ENCODE measurements at places on chromosomes 16 and 17. TPM values are rescaled to one million over a fixed set of nuclear protein-coding genes. Genes with fewer than 3 reads are reported as not detected.

CD300E gene
- not detected for total RNA-seq

SLC7A5 gene
- 5.9 TPM for total RNA-seq

KRT20 gene
- not detected for total RNA-seq

TMC7 gene
- 3.7 TPM for total RNA-seq

CACNG4 gene
- total RNA-seq, result not detected

SOX9 gene
- not detected for total RNA-seq

EFNB3 gene
- 0.38 TPM for total RNA-seq

SDR42E1 gene
- total RNA-seq, result 0.66 TPM

PLCD3 gene
- 15.6 TPM for total RNA-seq

MIEN1 gene
- 11.3 TPM for total RNA-seq

MARVELD3 gene
- total RNA-seq, result not detected

KCNAB3 gene
- total RNA-seq, result 0.27 TPM
